SK-N-MC (cell line): ENCODE measurements at places on chromosomes 13 and 19.

DNA sequence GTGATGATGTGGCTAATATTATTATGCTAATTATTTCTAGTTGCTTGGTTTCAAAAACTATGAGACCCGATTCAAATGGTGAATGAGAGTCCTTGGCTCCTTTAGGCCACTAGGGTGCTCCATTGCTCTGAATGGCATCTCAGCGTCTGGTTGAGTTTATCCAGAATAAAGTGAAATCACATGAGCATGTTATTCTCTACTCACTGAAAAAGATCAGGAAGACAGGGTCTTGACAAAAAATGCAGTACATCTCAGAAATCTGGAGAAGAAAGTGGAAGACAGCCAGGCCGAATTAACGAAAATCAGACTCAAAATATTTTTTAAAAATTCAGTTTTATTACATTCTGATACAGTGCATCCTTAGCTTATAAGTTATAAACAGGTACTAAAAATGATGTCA is 516.2 kb downstream of the MYO16 start:
- peak; percentile 84 for DNase-seq

- DNase-seq: no peak
Observed at GRCh38 chr19:41933693-41934426, 5.6 kb upstream of the ERFL start.

DNA sequence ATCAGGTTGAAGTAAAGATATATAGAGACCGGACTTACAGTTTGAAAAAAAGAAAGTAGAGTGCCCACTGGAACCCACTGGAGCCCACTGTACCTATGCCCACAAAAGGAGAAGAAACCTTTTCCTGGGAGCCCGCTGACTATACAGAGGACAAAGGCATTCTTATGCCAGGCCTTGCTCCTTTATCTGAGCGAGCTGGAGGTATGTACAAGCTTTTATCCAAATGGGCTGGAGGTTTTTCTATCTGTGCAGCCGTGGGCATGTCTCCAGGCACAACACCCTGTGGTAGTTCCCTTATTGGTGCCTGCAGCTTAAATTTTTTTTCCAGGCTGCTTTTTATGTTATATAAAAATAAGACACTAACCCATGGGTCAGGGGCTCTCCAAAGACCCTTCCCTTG is 8.4 kb downstream of the ZNF234 start:
- DNase-seq: no peak

DNA sequence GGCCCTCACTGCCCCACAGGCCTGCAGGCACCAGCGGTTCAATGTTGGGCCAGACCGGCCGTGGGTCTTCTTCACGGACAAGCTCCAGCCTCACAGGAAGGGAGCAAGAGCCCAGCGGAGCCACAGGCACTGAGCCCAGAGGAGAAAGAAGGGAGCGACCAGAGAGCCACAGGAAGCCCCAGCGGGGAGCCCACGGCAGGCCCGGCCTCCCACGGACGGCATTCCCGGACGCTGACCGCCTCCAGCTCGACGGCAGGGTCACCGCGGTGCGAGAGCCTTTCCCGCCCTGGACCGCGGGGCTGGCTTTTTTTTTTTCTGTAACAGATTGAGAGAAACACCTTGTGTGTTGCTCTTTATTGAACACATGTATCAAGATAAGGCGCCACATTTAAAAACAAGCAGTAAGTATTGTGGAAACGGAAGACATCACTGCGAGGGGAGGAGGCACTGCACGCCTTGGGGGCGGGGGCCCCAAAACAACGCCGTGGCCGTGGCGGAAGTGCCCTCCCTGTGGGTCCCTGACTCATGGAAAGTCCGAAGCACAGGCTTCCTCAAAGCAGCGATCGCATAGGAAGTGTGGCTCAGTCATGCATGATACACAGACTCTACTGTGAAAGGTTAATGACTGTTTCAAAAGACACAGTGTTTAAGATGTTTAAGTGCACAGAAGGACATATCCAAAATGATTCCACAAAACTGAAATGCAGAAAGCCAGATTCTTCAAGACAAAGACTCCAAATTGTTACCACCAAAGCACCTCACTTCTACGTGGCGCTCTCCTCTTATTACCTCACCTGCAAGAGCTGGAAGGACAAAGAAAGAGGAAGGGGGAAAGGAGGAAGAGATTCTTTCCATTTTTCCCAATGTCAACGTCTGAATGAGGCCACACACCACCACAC is 3.5 kb downstream of the RASA3 start:
- DNase-seq: no peak

DNA sequence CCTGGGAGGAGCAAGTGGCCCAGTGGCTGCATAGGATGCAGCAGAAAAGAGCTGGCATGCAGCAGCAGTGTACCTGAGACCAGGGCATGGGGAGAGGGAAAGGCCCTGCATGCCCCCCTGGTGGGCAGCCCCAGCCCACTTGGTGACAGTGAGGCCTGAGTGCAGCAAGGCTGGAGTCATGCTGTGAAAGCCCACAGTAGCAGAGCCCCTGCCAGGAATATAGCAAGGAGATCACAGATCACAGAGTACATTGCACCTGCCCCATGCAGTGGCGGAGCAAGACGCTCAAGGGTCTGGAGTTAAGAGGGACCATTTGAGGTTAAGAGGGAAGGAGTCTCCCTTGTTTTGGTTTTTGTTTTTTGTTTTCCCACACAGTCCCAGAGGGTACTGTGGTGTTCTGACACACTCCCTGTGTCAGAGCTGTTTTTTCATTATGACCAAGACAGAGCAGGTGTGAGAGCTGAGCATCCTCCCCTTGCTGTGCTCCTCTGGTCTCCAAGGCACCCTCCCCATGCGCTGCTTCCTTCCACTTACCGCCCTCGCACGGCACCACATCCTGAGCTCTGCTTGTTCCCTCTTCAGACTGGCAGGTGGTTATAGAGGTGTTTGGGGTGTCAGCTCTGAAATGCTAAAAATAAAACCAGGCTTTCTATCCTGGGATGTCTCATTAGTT is 85.0 kb upstream of the UBL3 start:
- no peak for DNase-seq

DNA sequence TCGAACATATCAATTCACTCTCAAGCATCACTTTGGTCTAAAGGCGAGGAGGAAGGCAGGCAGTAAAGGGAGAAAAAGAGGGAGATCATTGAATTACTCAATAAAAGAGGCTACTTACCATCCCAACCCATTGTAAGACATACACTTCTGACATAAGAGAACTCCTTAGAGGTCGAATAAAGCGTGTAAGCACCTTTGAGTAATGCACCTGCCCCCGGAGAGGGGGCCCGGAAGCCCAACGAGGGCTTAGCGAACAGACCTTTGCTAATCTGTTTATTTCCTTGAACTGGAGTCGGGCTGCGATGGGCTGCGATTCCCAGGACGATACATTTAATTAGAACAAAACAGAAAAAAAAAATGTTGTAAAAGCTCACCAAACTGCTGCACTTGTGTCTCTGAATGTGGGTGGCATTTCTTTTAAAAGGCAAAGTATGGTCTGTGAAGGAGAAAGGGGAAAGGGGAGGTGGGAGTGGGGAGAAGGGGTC is 3.0 kb downstream of the ZC3H4 start:
- DNase-seq: no peak

- DNase-seq: no peak
Observed at GRCh38 chr13:99027260-99027659, 49.4 kb upstream of the DOCK9 start.

DNA sequence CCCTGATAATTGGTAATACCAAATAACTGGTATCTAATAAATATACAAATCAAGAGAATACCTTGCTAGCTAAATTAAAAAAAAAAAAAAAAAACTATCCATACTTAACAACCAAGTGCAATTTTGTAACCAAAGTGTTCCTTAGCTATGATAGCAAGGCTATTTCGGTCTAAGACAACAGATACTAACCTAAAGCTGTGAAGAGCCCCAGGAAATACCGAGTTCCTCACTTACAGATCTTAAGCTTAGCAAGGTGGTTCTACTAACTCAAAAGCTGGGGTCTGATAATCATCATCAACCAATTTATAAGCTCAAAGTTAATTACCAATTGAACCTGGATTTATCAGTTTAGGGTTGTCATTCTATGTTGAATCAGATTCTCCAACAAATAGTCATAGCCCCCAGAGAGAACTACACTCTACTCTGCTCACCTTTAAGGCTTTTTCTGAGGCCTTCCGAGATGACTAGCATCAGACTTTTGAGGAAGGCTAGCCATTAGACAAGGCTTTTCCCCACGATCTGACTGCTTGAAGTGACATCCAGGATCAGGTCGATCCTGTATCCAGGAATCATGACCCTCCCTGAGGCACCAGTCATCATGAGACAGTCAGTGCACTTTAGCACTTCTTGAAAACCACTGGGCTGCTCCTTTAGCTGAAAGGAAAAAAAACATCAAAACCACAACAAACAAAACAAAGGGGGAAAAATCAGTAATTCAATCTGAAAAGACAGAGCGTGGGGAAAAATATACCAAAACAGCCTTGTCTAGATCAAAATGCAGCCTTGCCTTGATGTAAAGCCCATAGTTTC is 31.9 kb downstream of the INTS6 start:
- no peak for DNase-seq
